Omental fat pad (tissue), 4 donors: ENCODE measurements at places on chromosomes 1 and 21.

DNA sequence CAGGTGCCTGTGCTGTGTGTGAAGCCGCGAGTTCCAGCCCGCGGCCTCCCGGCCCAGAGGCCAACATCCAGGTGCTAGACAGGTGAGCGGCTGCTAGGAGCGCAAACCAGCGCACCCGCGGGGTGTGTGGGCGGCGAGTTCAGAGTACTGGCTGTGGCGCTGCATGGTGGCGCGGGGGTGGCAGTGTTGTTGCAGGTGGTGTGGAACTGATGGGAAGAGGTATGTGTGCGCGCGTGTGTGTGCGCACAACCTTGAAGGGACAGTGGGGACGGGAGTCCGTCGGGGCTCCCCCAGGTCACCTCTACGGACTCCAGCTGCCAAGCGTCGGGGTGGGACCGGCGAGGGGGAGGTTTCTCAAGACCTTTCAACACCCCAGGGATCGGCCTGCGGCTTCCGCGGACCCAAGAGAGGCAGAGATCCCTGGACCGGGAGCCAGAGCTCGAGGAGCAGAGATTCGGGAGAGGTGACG, 433 bp upstream of the DMBX1 start:
- no peak for DNase-seq

DNA sequence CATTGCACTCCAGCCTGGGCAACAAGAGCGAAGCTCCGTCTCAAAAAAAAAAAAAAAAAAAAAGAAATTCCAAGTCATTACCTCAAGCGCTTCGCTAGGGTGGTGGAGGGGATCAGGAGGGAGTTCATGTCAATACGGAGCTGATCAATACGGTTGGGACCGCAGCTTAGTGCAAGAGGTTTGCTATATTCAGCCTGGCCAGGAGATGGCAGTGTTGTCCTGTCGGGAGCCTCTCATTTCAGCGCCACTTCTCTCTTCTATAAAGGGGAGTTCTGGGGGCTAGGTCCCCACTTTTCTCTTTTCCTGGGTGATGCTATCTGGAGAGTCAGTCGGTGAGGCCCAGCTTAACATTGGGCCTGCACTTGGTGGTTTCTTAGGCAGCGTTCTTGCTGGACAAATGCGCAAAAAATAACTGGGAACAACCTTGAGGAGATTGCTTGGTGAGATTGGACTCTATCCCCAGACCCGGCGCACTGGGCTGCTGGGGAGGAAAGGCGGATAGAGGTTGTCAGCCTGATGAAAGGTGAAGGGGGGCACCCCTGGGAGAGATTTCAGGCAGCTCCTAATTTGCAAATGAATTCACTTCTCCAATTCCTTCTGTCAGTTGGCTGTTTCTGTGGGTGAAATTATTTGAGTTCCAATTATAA, 40.4 kb downstream of the KIAA0040 start:
- DNase-seq = peak; percentile 41

DNA sequence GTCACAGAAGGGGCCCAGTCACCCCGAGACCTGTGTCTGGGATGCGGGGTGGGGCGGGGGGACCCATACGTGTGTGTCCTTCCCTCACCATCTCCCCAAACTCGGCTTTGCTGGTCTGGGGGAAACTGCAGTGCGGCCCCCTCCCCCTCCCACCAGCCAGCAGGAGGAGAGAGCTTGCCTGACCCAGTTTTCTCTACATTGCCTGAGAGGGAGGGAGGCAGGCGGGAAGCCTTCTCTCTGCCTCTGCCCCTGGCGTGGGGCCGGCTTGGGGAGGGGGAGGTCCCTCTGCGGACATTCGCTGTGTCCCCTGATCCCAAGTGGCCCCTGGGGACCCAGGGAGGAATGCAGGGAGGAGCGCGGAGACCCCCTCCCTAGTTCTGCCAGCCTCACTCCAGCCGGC, 3.9 kb downstream of the EPHA8 start:
- DNase-seq = no peak

DNA sequence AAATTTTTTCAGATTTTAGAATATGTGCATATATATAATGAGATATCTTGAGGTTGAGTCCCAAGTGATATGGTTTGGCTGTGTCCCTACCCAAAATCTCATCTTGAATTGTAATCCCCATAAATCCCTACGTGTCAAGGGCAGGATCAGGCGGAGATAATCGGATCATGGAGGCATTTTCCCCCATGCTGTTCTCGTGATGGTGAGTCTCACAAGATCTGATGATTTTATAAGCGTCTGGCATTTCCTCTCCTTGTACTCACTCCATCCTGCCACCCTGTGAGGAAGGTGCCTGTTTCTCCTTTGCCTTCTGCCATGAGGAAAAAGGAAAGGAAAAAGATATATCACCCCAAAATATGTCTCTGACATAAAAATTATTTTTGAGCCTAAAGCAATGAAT, 64.6 kb downstream of the TOR3A start:
- no peak for DNase-seq

DNA sequence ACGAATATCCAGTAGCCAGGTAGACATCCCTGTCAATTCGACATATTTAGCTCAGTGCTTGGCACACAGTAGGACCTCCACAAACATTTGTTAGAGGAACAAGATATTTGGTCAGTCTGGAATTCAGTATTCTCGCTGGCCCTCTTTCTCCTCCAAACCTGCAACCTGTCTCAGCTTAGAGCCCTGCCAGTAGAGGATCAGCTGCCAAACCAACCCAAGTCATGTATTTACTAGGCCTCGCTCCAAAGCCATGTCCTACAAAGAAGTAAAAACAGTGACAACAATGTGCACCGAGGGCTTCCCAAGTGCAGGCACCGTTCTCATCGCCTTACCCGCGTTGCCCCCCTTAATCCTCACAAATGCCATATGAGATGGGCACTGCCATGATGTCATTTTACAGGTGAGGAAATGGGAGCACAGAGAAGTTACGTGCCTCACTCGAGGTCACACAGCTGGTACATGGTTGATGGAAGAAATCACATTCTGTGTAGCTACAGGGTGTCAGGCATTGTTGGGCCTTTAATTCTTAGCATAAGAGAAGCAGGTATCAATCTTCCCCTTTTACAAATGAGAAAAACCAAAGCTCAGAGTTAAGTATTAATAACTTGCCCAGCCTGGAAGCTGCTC, 26.0 kb upstream of the CDCA8 start:
- DNase-seq = no peak

DNA sequence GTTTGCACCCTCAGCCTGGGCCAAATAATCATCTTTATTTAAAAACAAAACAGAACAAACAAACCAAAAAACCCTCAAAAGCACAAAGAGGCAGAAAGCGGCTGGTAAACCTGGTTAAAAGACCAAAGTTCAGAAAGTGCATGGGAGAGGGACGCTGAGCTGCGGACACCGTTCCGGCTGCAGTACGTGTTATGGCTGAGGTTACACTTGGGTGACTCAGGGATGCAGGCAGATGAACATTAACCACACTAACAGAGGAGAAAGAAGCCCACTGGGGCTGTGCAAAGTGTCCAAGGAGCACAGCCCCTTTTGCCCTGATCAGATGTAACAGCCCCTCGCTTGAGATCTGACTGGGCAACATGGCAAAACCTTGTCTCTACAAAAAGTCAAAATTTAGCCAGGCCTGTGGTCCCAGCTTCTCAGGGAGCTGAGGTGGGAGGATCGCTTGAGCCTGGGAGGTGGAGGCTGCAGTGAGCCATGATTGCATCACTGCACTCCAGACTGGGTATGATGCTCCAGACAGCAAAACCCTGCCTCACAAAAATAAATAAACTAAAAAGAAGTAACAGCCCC, 28.3 kb downstream of the GPR157 start:
- no peak for DNase-seq

DNA sequence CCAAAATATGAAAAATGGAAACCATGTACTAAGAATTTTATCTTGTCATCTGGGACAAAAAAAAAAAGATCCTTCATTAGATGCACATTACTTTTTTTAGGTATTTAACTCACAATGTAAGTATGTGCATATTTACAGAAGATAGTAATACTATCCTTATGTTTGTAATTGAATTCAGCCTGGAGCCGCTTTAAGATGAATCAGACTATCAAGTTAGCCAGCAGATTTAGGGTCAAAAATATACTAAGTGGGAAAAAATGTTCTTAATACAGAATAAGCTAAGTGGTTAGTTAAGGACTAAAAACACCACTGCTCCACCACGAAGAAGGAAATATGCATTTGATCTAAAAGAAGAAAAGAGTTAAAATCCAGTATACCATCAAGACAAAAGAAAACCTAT, 49.1 kb downstream of the DSCAM start:
- no peak for DNase-seq
